ENCODE measurements at places on chromosomes 3 and 15.

GRCh38 chr3:122618614-122619013, 41.2 kb downstream of the PARP15 start:
- no peak for DNase-seq

DNA sequence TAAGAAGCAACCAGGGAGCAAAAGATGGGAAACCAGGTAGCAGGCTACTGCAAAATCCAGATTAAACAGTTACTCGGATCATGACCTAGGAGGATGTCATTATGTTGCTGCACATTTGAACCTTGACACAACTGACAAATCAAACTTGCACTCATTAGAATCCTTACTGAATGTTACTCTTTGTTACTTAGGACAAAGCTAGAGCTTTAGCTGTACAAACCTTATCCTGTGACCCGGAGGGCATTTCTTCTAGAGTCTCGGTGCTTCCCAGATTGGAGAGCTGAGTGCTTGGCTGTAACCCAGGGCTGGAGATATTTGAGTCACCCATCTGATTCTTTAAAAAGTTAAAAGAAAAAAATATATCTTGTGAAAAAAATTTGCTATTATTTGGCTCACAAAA, 43.4 kb downstream of the DCP1A start:
- DNase-seq = no peak

- no peak for DNase-seq
These were observed 140.6 kb upstream of the TBC1D5 start for GRCh38 chr3:17882981-17883380.

GRCh38 chr15:64117759-64118487, 22.1 kb downstream of the SNX1 start:
- no peak for DNase-seq

GRCh38 chr3:134654031-134654430, 3.2 kb upstream of the KY start:
- DNase-seq = no peak

DNA sequence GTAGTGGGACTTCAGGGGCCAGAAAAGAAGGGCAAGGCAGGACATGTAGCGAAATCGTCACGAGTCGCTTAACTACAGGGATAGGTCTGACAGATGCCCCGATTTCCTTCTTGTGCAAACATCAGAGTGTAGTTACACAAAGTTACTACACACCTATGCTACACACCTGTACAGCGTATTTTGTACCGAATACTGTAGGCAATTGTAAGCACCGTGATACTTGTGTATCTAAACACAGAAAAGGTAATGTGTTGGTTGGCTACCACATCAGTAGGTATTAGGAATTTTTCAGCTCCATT, 515 bp upstream of the MTHFS start:
- peak; percentile 29 for DNase-seq

DNA sequence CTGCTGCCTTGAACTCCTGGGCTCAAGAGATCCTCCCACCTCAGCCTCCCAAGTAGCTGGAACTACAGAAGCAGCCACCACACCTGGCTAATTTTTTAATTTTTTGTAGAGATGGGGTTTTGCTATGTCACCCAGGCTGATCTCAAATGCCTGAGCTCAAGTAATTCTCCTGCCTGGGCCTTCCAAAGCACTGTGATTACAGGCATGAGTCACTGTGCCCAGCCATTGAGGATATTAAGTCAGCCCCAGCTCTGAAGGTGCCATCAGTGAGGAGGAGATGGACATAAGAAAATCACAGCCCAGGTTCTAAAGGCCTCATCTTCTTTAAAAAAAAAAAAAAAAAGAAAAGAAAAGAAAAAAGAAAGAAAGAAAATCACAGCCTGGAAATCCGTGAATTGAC, 26.6 kb upstream of the PSTPIP1 start:
- no peak for DNase-seq

DNA sequence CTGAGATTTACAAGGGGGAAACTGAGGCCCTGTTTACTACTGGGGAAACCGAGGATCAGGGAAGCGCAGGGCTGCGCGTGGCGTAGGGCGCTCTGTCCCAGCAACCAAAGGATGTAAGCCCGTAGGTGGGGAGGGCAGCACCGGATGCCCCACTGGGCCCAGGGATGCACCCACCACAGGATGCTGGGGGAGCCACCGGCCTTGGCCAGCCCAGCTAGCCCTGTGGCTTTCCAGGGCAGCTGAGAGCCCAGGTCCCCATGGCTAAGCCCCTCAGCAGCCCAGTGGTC, 33.4 kb downstream of the RPN1 start:
- DNase-seq = no peak

DNA sequence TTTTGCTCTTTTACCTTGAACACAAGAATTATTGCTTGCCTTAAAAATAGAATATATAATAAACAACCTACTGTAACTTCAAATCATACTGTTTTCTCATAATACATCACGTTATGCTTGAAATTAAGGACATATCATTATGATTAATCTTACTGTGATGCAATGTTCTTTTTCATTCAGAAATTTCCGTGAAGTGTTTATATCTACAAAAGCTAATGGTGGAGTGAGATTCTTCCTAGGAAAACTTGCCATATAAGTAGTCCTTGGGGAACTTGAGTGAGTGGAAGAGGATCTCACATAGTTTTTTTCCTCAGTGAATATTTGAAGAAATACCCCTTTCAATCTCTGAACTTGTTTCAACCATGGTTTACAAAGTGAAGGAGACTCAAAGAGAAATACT, 498.7 kb upstream of the CBLB start:
- DNase-seq = no peak

GRCh38 chr3:114101101-114101500, 44.6 kb downstream of the QTRT2 start:
- DNase-seq = no peak

DNA sequence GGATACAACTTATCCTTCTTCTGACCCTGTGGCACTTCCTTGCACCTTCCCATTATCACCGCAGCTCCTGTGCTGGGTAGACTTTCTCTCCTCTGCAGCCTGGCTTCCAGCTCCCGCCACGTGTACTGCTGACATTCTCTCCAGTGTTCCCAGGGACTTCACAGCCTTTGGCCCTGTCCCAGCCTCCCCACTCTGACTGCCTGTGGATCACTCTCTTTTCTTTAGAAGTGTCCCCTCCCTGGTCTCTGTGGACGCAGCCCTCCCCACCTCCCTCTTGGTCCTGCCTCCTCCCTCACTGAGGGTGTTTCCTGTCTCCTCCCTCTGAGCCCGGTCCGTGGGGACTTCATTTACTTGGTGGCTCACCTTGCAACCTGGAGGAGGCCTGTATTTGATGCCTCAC, 17.4 kb downstream of the PDIA5 start:
- no peak for DNase-seq

DNA sequence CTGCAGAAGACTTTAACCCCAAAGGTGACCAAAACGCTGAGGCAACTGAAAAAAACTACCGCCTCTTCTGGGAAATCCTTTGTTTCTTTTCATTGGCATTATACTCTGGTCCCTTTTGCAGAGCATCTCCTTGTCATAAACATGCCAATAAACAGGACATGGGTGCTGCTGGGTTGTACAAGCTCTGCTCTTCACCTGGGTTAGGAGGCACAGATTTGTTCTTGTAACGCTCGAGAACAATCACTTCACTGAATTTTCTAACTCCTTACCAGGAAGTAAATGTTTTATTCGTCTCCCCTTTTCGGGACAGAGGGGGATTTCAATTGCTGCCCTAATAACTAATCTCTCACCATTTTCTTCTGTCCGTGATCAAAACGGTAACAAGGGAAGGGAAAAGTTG, 1.3 kb downstream of the PLCH1 start:
- DNase-seq = no peak

DNA sequence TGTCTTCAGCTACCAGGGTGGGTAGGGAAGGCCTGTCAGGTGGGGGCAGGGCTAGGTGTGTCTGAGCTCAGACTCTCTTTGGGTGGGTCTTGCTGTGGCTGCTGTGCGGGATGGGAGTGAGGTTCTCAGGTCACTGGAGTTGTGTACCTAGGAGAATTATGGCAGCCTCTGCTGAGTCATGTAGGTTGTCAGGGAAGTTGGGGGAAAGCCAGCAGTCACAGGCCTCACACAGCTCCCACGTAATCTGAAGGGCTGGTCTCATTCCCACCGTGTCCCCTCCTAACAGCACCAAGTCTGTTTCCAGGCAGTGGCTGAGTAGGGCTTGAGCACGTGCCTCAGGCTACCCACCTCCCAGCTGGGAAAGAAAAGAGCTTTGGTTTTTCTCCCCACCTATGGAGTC, 67.0 kb downstream of the CHCHD4 start:
- no peak for DNase-seq

GRCh38 chr3:7205535-7205934, 344.6 kb downstream of the GRM7 start:
- DNase-seq = no peak

GRCh38 chr15:82788496-82788895, 17.4 kb downstream of the FSD2 start:
- DNase-seq = no peak

GRCh38 chr15:98586066-98586465, 62.3 kb upstream of the IGF1R start:
- DNase-seq = no peak

GRCh38 chr15:69525543-69525942, 72.9 kb downstream of the RPLP1 start:
- DNase-seq = no peak

DNA sequence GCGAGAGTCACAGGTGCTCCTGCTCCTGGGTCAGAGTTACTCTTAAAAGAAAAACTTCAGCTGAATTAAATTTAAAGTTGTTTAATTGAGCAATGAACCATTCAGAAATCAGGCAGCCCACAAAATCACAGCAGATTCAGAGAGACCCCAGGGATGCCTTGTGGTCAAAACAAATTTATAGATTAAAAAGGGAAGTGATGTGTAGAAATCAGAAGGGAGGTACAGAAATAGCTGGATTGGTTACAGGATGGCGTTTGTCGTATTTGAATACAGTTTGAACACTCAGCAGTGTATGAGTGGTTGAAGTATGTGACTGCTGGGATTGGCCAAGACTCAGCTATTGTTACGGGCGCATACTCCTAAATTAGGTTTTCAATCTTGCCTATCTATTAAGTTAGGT, 58.6 kb downstream of the UACA start:
- no peak for DNase-seq

- DNase-seq = peak; percentile 33
These were observed 471.0 kb upstream of the PROK2 start for GRCh38 chr3:72255791-72256559.

DNA sequence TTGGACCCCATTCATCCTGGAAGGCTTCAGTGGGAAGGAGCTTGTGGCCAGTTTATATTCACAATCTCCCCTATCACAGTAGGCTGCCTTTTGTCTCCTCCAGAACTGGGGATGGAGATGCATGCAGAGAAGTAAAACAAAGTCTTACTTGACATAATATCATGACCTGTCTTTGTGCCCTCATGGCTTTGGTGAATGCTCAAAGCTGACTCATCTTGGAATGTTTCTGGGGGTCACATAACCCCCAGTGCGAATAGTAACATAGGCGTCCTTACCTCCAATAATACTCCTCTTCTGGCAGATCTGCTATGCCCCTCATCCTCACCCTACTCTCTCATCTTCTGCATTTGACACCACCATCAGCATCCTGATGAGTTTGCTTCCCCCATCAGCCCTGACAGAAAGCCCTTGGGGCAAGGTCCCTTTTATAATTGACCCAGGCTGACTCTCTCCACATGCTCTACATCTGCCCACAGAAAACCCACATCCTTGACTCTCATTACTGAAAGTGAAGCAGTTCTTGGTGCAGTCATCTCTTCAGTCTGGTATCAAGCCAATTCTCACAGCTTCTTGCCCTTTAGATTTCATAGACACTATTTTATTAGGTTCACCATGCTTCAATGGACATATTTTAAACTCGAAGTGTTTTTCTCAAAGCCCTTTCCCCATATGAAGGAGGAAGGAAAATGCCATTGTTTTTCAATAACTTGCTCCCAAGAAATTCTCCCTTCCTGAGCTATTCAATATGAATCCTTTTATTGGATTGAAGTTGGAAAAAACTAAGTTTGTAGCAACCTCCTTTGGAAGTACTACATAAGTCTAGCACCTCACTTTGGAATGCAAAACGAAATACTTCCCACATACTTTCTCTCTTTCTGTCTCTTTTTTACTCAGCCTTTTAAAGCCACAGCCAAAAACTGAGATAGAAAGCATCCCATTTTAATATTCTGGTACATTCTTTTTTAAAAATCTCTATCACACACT, 36.6 kb downstream of the OSTN start:
- no peak for DNase-seq

DNA sequence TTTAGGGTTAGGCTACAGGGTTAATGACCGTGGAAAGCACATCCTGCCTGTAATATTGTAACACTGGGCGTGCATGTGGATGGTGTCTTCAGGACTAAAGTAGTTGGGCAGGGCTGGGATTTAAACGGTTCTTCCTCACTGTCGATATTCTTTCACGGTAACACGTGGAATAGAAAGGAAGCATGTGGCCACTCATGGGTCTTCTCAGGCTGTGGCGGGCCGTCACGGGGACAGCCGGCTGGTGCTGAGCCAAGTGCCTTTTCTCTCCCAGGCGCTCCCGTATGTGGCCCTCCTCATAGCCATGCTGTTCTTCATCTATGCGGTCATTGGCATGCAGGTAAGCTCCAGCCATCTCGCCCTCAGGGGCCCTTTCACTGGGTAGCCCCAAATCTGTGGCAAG, 73.7 kb downstream of the CHDH start:
- no peak for DNase-seq
